Stimulated activated CD4-positive, alpha-beta T cell treated with anti-CD3 and anti-CD28 coated beads, TNF-alpha, amount 100 ng/mL, for 1 hour (primary cell): ENCODE measurements at places on chromosomes 13 and 19.

GRCh38 chr13:40697711-40698110 is 31.3 kb upstream of the FOXO1 start:
- no peak for DNase-seq

DNA sequence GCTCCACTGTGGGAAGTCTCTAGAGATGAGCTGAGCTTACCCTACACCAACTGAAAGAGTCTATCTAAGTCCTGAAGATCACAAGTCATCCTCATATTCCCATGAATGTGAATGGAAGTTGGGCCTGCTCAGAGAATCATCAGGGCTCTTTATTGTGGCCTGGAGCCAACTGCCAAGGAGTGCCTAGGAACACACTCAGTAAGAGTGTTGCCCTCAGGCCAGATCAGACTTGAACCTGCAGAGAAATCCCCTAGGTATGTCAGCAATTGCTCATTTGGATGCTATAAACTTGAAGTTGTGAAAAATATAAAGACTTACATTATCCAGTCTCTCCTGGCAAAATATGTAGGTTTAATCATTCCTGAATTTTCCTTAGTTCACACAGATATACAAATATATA is 1070.2 kb downstream of the EFNB2 start:
- no peak for DNase-seq

- no peak for DNase-seq
These were observed 15.4 kb downstream of the CARS2 start for GRCh38 chr13:110690516-110690915.

- no peak for DNase-seq
These were observed 819 bp downstream of the EID2B start for GRCh38 chr19:39531834-39532232.

GRCh38 chr19:46466536-46467196 is 4.7 kb downstream of the PNMA8A start:
- no peak for DNase-seq

DNA sequence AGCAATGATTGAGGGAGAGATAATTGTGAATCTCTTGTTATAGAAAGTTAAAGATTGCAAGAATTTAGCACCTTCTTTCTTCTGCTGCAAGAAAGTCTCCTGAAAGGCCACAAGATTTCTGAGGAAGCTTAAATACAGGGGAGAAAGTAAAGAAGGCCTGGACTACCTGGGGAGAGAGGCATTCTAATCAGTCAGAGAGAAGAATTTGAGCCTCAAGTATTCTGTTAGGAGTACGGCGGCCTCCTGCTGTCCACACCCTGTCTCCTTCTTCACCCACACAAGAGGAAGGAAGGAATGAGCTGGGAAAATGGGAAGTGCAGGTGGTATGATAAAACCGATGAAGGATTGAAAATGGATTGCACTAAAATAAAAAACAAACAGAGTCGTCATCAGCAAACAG is 474.7 kb downstream of the DIAPH3 start:
- no peak for DNase-seq

DNA sequence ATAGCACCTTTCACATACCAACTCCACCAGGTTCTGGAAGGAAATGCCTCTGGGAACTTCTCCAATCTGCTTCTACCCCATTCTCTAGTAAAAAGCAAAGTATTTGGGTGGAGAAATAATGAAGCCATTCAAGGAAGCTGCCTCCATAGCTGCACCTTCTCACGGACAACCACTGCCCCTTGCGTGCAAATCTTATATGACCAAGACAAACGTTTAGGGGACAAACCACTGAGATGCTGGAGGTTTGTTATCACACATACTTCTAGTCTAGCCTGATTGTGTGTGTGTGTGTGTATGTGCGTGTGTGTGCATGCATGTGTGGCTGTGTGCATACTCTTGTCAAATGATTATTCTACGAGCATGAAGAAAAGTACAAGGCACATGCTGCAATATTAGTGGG is 6.5 kb upstream of the METTL21C start:
- no peak for DNase-seq

- no peak for DNase-seq
These were observed 270.6 kb downstream of the SLITRK6 start for GRCh38 chr13:85528491-85529217.
